ENCODE measurements at places on chromosomes 4 and X.

GRCh38 chr4:5823542-5824211 is 69.2 kb downstream of the CRMP1 start:
- no peak for DNase-seq

DNA sequence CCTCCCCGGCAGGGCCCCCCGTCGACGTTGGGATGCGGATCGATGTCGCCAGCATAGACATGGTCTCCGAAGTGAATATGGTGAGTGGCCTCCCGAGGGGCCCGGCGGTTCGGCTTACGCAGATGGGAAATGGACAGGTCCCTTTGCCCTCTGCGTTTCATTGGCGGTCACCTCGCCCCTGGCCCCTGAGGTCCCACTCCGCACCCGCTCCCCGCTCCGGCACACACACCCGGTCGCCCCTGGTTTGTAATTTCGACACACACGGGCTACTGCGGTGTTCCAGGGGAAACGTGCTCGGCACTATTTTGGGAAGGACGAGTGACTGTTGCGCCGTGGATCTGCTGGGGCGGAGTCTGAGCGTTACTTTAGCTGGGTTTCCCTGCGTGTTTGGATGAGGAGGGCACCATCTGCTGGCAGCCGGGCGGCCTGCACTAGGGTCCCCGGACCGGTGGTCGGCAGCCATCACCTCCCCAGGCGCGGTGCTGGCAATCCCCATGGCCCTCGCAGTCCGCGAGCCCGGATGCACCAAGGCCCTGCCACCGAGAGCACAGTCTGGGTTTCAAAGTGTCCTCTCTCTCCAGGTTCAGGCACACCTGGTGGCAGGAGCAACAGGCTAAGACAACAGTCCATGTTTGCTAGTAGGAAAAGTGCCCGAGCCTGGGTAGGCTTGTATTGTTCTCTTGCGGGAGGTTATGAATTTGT is 1.2 kb downstream of the GABRB1 start:
- DNase-seq: no peak

- DNase-seq: no peak
Measured at GRCh38 chrX:19904778-19905367, 17.5 kb upstream of the SH3KBP1 start.

GRCh38 chr4:125765941-125766340 is 451.2 kb downstream of the FAT4 start:
- DNase-seq: no peak
